Lower lobe of right lung (tissue), 2 donors: ENCODE measurements at places on chromosomes 11 and 22. TPM values are rescaled to one million over a fixed set of nuclear protein-coding genes. Genes with fewer than 3 reads are reported as not detected.
A peak's percentile ranks its signal among the peaks of the same experiment; 100 is the strongest.

- no peaks in the 10 kb centered on the region for H3K4me1 ChIP-seq
- H3K4me3 ChIP-seq, result no peak overlapping the region
Measured at GRCh38 chr11:16406226-16406625, 49.9 kb upstream of the SOX6 start.

DNA sequence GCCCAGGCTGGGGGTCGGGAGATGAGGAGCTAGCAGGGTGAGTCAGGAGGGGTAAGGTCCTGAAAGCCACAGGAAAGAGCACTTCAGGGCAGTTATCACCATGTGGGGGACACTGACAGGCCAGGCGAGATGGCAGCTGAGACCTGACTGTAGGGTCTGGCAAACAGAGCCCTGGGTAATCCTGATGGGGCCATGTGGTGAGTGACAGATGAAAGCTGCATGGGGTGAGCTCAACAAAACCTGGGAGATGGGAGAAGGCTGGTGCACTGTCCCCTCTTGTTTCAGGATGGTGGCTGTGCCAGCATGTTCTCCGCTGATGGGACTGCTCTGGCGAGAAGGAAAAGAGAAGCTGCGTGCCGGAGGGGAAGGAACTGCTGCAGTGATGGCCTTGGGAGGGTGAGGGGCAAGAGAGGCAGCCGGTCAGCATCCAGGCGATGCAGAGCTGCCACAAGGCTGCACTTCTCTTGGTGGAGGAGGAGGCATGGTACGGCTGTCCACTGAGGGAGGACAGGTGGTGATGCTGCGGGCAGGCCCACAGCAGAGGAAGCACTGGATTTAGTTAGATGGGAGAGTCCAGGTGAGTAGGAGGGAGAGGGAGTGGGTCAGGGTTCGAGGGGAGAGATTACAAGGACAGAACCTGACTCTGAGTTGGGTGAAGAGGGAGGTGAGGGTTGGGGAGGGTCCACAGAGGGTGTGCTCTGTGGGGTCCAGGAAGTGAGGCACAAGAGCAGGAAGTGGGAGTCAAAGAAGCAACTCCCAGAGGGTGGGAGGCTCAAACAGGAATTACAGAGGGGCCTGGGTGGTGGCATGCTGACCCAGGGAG lies 3.8 kb downstream of the TOP3B start:
- no peak overlapping the region for H3K4me3 ChIP-seq
- peaks cover 19% of the 10 kb centered on the region for H3K36me3 ChIP-seq
- H3K4me1 ChIP-seq, result peaks cover 26% of the 10 kb centered on the region
- H3K27me3 ChIP-seq, result no peaks in the 10 kb centered on the region
- DNase-seq, result no peak

ABTB2 gene
- total RNA-seq, result 2.7 TPM

GRCh38 chr11:133238495-133238894 lies 293.8 kb downstream of the OPCML start:
- H3K36me3 ChIP-seq, result no peaks in the 10 kb centered on the region
- no peak for DNase-seq
- no peaks in the 10 kb centered on the region for H3K4me1 ChIP-seq
- H3K27ac ChIP-seq, result no peak overlapping the region

- no peaks in the 10 kb centered on the region for H3K36me3 ChIP-seq
- peak; percentile 64 for DNase-seq
- H3K4me1 ChIP-seq, result peaks cover 24% of the 10 kb centered on the region
- no peaks in the 10 kb centered on the region for H3K27me3 ChIP-seq
- H3K27ac ChIP-seq, result peak overlapping the region; percentile 71
- H3K4me3 ChIP-seq, result peak overlapping the region; percentile 60
Measured at GRCh38 chr11:77411137-77411707, 62.7 kb downstream of the PAK1 start.

GRCh38 chr11:78420796-78421209 lies 3.2 kb upstream of the GAB2 start:
- H3K27ac ChIP-seq, result no peak overlapping the region
- H3K4me1 ChIP-seq, result peaks cover 42% of the 10 kb centered on the region
- H3K36me3 ChIP-seq, result no peaks in the 10 kb centered on the region
- H3K4me3 ChIP-seq, result no peak overlapping the region
- no peaks in the 10 kb centered on the region for H3K27me3 ChIP-seq
- DNase-seq, result peak; percentile 84

DNA sequence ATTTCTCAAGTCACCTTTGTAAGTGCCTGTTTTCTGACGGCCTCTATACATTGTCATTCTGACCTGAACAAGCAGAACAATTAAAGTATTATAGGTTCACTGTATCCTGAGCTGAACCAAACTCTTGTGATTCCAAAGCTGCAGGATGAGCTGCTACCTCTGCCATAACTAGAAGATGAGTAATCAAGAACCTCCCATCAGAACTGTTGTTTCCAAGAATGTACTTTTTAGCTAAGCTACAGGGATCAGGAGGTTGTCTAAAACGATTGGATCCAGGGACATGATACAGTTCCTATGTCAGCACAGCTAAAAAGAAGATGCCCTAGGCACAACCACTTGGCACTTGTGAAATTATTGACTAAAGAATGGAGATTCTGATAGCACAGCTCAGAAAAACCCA lies 288.4 kb upstream of the CCDC90B start:
- no peaks in the 10 kb centered on the region for H3K27me3 ChIP-seq
- no peak overlapping the region for H3K27ac ChIP-seq
- H3K4me1 ChIP-seq, result no peaks in the 10 kb centered on the region
- DNase-seq, result no peak

DNA sequence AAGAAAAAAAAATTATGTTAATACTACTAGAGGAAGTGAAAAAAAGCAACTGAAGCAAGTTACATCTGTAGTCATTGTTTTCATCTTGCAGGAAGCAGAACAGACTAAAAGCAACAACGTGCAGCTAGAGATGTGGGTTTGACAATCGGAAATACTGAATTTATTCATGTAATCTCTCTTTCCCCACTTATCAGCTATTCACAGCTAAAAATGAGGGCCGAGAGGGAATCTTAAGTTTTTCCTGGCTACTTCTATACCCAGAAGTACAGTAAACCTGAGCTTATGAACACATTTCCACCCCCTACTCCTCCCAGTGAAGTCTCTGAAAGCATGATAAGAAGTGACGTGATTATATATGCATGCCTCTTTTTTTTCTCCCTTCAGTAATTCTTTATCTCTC lies 116.5 kb downstream of the SPON1 start:
- H3K4me3 ChIP-seq, result no peak overlapping the region
- no peak for DNase-seq
- H3K27ac ChIP-seq, result no peak overlapping the region
- H3K36me3 ChIP-seq, result no peaks in the 10 kb centered on the region
- H3K27me3 ChIP-seq, result no peaks in the 10 kb centered on the region

TMEM151A gene
- not detected for total RNA-seq

DNA sequence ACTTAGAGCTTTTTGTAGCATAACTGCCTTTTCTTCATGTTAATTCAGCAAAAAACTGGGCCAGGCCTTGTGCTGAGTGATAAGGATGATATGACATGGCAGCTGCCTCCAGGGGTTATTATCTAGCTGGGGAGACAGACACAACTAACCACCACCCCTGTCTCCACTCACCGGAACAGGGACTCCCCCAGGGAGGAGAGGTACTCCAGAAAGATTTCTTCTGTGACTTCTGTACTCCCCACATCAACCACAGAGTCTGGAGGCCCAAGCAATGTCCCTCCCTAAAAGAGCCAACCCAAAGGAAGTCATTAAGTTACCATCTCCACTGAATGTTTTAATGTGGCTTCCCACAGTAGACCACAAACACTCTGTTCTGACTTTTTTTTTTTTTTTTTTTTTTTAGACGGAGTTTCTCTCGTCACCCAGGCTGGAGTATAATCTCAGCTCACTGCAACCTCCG lies 14.3 kb upstream of the PMM1 start:
- no peaks in the 10 kb centered on the region for H3K27me3 ChIP-seq
- H3K36me3 ChIP-seq, result peaks cover 80% of the 10 kb centered on the region
- DNase-seq, result no peak
- no peak overlapping the region for H3K27ac ChIP-seq
- no peaks in the 10 kb centered on the region for H3K4me1 ChIP-seq
- H3K4me3 ChIP-seq, result no peak overlapping the region

DNA sequence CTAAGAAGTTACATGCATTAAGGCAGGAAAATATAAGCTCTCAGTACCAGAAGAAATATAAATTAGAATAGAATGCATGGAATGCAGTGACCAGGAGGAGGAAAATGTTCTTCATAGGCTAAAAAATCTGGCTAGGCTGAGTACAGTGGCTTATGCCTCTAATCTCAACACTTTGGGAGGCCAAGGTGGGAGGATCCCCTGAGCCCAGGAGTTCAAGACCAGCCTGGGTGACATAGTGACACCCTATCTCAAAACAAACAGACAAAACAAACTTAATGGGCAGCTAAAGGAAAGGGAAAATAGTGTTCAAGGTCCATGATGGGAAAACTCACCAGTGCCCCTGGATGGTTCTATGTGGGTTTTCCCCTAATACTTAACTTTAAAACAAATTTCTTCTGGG lies 78.3 kb upstream of the RASSF10 start:
- no peak overlapping the region for H3K4me3 ChIP-seq
- no peak overlapping the region for H3K27ac ChIP-seq
- H3K4me1 ChIP-seq, result no peaks in the 10 kb centered on the region
- peaks cover 22% of the 10 kb centered on the region for H3K36me3 ChIP-seq
- no peaks in the 10 kb centered on the region for H3K27me3 ChIP-seq
- no peak for DNase-seq

- no peak overlapping the region for H3K27ac ChIP-seq
- H3K27me3 ChIP-seq, result no peaks in the 10 kb centered on the region
- H3K36me3 ChIP-seq, result no peaks in the 10 kb centered on the region
- H3K4me3 ChIP-seq, result no peak overlapping the region
Measured at GRCh38 chr11:117554601-117555333, 227.1 kb downstream of the CEP164 start.

GRCh38 chr22:26679003-26679629 lies 21.7 kb downstream of the MIAT start:
- no peak overlapping the region for H3K4me3 ChIP-seq
- H3K27ac ChIP-seq, result no peak overlapping the region
- DNase-seq, result peak; percentile 70
- peaks cover 8% of the 10 kb centered on the region for H3K36me3 ChIP-seq
- H3K4me1 ChIP-seq, result peaks cover 32% of the 10 kb centered on the region
- H3K27me3 ChIP-seq, result no peaks in the 10 kb centered on the region

- peaks cover 70% of the 10 kb centered on the region for H3K36me3 ChIP-seq
- no peak for DNase-seq
- H3K4me1 ChIP-seq, result peaks cover 12% of the 10 kb centered on the region
- H3K27ac ChIP-seq, result no peak overlapping the region
Measured at GRCh38 chr22:20781272-20781990, 7.5 kb downstream of the SERPIND1 start.

KLHDC7B gene
- total RNA-seq, result 0.77 TPM

GRCh38 chr11:2700415-2701211 lies 819 bp upstream of the KCNQ1OT1 start:
- no peaks in the 10 kb centered on the region for H3K27me3 ChIP-seq
- peak overlapping the region; percentile 62 for H3K4me3 ChIP-seq
- H3K27ac ChIP-seq, result peak overlapping the region; percentile 92
- H3K36me3 ChIP-seq, result no peaks in the 10 kb centered on the region
- peak; percentile 83 for DNase-seq

SLC22A8 gene
- total RNA-seq, result not detected

RPUSD4 gene
- total RNA-seq, result 25.8 TPM

PLEKHA7 gene
- total RNA-seq, result 44.0 TPM

DNA sequence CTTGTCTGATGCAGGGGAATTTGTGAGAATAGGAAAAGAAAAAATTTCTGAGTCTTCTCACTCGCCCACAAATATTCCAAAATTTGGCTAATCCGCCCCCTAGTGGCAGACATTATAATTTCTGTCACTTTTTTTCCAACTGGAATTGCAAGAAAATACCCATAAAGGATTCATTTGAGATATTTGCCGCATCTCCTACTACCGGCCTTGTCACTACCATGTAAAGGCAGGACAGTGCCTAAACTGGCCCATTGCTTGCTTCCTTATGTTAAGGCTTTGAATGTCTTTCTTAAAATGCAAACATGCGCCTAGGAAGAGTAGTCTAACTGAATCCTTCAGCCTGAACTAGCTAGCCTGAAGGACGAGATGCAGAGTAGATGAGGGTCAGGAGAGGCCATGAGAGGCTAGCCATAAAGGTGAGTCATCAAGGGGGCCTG lies 9.3 kb upstream of the CEP295 start:
- H3K4me3 ChIP-seq, result no peak overlapping the region
- H3K27me3 ChIP-seq, result peaks cover 7% of the 10 kb centered on the region
- no peak overlapping the region for H3K27ac ChIP-seq
- no peak for DNase-seq

DNA sequence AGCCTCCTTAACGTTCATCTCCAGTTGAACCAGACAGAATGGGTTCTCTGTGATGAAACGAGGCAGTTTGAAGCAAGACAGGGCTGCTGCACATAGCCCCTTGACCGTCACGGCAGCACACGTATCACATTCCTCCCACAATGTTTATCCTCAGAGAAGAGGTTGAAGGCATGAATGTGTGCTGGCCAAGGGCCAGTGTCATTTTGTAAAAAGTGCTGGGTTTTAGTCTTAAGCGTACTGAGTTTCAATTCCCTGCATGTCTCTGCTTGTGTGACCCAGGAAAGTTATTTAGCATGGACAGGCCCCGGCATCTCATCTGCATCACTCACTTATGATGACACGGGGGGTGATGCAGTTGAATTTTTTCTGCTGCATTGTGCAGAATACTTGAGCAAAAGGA lies 31.6 kb downstream of the TTC12 start:
- H3K4me3 ChIP-seq, result no peak overlapping the region
- H3K27ac ChIP-seq, result no peak overlapping the region
- peaks cover 72% of the 10 kb centered on the region for H3K36me3 ChIP-seq

DNA sequence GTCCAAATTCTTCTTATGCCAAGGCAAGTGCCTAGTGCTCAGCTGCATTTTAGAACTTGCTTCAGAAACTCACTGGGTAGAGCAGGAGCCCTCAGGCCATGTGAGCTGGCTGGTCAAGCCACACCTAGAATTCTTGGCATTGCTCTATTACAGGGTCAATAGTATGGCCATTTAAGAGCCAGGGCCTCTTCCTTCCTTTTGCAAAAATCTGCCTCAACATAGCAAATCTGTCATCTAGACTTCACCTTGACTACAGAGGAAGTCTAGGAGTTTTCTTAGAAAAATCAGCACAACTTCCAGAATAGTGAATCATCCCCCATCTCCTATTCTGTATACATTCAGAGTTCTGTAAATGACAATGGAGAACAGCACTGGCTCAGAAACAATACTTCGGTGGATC lies 112.0 kb upstream of the TTC12 start:
- DNase-seq, result no peak
- H3K4me3 ChIP-seq, result no peak overlapping the region
- H3K36me3 ChIP-seq, result no peaks in the 10 kb centered on the region
- no peaks in the 10 kb centered on the region for H3K27me3 ChIP-seq
- H3K27ac ChIP-seq, result no peak overlapping the region

DNA sequence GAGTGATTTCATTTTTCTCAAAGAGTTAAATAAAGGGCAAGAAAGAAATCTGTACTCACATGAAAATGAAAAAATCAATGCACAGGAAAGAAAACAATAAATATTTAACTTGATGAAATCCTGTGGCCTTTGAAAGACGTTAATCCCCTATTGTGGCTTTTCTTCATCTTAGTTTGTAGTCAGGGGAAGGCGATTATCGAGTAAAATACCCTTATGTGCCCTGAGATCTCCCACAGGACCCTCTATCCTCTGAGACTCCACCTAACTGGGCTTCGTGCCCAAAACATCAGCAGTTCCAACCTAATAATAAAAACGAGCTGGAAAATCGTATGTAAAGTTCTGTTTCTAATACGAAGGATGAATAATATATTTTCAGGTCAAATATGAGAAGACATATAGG lies 208.2 kb upstream of the ZC3H12C start:
- no peak for DNase-seq
- no peaks in the 10 kb centered on the region for H3K27me3 ChIP-seq
- no peaks in the 10 kb centered on the region for H3K4me1 ChIP-seq

C11orf16 gene
- 5.4 TPM for total RNA-seq
